ENCODE measurements at places on chromosomes 6 and 20.

- DNase-seq = no peak
Observed at GRCh38 chr20:24361541-24361940, 107.9 kb upstream of the SYNDIG1 start.

DNA sequence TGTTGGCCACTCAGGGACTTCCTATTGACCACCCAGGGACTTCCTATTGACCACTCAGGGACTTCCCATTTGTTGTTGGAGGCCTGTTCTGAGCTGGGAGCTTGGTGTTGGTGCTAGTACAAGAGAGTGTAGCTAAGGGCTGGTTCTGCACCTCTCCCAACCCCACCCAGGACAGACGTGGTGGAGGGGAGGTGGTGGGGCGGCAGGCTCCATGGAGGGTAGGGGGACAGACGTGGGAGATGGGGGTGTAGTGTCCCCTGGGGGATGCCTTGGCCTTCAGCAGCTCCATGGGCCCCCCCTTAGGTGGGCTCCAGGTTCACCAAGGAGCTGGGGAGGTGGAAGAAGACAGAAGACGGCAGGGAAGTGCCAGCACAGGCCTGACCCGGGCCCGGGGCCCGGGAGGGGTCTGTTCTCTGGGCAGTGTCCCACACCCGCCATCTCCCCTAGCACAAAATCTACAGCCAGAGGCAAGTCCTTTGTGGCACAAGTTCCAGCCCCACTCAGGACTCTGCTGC, 33.9 kb downstream of the CHRNA4 start:
- DNase-seq = no peak

GRCh38 chr6:46352541-46353268, 138.5 kb downstream of the RCAN2 start:
- no peak for DNase-seq

DNA sequence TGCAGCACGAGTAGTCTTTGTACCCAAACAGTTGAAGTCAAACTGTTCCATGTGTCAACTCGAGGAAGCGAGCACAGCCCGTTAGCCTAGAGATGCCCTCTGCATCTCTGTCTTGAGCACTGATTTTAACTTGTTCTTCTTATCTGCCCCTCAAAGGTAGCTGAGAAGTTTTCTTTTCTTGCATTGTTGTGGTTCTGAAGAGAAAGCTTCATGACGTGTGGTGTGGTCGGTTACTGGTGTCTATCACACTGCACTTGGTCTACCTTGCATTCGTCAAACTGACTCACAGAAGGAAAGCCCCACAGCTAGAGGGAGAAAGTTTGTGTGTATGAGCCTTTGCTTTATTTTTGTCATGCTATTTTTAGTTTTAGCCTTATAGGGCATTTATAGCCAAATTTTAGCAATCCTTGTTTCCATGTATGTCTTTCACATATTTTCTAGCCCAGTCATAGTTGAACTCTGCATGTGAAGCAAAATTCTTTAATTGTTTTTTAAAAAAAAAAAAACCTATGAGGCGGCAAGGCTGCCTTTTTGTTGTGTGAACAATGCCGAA, 115.1 kb downstream of the JAG1 start:
- DNase-seq = no peak

- DNase-seq = no peak
Observed at GRCh38 chr6:137767911-137768690, 99.0 kb upstream of the TNFAIP3 start.

- no peak for DNase-seq
Observed at GRCh38 chr20:46607849-46608497, 43.3 kb downstream of the SLC13A3 start.

Measured in stimulated activated CD4-positive, alpha-beta T cell treated with anti-CD3 and anti-CD28 coated beads, Interleukin-4, amount 100 ng/mL, for 4 hours (primary cell).